ENCODE measurements at places on chromosomes 7 and 10. TPM values are rescaled to one million over a fixed set of nuclear protein-coding genes. Genes with fewer than 3 reads are reported as not detected.

Gene KNDC1
- total RNA-seq = 18.5 TPM

Gene DOCK1
- total RNA-seq = 39.0 TPM

Gene CACNA2D1
- 118 TPM for total RNA-seq

Gene ITPRID1
- 0.23 TPM for total RNA-seq

Gene SLC35B4
- total RNA-seq = 32.3 TPM

Gene JAKMIP3
- total RNA-seq = 7.6 TPM

Gene SPACDR
- not detected for total RNA-seq
